ENCODE measurements at places on chromosomes 2 and 18.

GRCh38 chr18:43034683-43035500, 80.6 kb downstream of the RIT2 start:
- DNase-seq: no peak

DNA sequence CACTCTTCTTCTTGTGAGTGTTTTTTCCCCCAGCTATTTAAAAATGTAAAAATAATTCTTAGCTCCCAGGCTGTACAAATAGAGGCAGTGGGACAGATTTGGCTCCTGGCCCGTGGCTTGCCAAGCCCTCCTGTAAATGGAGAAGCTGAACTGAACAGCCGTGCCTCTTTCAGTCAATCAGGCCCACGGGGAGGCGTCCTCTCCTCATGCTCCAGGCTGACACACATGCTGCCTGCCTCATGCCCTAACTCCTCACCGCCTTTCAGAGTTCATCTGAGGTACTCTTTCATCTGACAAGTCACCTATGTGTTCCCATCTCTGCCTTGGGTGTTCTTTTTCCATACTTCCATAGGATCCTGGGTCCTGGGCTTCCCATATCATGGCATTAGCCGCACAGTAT, 58.9 kb downstream of the BMP10 start:
- no peak for DNase-seq

DNA sequence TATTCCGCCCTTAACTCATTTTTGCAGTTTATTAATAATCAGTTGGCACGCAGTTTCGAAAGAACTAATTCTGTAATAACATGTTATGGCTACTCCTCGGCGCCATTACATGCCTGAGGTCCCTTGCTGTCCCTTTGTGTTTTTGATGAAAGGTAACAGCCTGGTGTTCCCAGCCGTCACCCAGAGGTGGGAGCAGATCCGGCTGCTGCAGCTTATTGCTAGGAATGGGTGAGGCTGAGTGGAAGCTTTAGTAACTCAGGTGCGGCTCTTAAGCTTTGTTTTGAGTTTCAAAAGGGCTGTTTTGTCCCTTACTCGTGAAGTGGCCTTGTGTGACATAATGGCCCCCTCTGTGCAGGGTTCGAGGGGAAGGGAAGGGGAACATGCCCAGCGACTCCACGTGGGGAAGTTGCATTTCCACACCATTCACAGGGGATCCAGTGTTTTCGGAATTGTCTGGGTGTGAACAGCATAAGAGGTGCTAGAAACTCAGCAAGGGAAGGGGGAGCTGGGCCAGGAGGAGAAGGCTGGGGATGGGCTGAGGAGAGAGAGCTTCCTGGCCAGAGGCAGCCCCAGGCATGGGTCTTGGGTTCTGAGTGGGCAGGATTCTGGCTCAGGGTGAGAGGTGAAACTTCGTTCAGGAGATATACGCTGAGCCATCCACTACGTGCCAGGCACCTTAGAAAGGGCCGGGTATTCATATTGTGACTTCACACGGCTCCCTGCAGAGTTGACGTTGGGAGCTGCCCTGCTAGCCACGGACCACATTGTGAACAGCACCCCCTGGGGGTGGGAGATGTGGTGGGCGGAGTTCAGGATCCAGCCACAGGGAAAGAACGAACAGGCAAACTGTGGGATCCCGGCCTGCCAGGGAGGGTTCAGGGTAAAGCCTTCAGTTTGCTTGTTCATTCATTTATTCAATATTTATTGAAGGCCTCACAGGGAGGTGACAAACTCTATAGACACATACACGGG, 84.4 kb downstream of the TGOLN2 start:
- no peak for DNase-seq

GRCh38 chr2:45626387-45627221, 15.5 kb upstream of the SRBD1 start:
- DNase-seq: no peak

- no peak for DNase-seq
Measured at GRCh38 chr2:189129971-189130370, 49.6 kb downstream of the COL5A2 start.

DNA sequence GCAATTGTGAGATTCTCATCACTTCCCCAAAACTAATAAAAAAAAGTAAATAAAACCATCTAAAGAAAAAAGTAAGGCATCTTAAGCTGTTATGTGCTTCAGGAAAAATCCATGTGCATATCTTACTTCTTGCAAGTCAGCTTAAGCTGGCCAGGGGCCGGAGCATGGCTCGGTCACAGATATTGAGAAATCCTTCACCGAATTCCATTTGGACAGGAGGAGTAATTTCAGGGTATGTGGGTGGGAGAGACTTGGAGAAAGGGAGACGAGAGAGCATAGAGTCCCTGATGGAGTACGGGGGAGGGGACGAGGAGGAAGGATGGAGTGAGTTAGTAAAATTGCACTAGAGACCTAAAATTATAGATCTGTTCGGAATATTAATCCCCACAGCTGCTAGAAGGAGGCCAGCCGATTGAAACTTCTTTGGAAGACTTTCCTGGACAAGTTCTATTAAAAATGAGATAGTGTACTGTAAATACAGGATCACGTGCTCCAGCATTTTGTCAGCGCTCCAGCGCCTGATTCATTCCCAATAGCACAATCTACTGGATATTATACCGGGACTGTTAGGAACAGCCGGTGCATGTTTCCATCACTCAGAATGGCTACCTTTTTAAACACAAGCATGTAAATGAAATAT, 438.5 kb downstream of the ZNF516 start:
- no peak for DNase-seq

DNA sequence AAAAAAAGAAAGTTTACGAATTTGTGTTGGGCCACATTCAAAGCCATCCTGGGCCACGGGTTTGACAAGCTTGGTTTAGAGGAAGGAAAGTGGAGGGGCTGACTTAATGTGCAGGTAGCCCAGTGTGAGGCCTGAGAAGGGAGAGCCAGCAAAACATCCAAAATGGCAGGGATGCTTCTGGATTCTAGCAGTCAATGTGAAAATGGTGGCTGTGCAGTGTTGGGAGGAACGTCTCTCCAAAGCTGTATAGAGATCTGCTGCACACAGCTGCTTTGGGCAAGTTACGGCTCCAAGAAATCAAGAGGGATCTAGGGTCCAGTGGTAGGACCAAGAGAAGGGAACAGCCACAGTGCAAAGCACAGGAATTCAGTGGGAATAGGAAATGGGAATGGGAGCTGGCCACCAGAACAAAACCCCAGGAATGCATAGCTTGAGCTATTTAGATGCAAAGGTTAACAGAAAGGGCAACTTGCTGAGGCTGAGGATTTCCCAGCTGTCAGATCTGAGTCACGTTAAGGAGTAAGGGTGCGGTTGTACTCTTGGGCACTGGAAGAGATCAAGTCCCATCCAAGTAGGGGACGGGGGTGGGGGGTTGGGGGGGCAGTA, 70.6 kb downstream of the B3GNT2 start:
- no peak for DNase-seq

- DNase-seq: no peak
Measured at GRCh38 chr18:3456686-3457069, 6.7 kb downstream of the TGIF1 start.

DNA sequence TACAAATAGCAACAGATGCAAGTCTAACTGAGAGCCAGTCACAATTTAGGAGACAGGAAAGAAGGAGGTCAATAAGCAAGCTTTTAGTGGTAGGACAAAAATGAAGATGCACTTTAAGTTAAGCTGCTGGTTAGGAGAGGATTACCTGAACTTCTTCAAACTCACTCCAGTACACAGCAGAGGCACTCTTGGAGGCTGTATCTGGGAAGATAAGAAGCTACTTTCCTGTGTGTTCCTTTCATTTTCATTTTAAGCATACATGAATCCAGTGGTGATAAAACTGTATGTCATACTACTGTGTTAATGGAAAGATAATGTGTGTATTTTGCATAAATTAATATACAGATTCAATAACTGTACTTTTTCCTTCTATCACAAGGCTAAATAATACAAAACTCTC, 49.6 kb downstream of the HYCC2 start:
- no peak for DNase-seq

GRCh38 chr2:133418671-133419070, 149.6 kb downstream of the NCKAP5 start:
- DNase-seq: no peak

DNA sequence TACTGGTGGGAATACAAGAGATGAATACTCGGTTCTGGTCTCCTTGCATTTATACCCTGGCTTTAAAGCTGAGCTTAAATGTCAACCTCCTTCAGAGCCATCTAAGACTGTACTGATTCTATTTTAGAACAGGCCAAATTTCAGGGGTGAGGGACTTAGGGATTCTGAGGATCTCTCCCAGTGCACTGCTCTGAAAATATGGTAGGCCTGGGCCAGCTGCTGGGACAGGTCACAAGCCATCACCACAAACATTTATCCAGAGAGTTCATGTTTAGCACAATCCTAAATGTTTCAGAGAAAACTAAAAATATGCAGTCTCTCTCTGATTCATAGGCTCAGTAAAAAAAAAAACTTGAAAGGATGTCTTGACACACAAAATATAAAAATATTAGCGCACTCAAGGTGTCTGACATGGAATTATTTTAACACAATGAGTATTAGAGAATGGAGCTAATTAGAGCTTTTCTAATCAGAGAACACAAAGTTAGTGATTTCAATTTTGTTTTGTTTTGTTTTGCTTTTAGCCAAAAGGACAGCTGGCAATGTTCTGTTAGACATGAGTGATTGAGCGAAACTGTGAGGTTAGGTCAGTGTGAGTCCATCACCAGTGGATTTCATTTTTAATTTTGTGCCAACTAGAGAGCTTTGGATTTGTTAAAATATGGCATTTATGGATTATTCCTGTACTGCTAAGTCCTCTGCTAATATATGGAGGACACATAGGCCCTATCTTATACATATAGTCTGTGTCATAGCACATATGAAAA, 38.8 kb downstream of the MFSD6 start:
- no peak for DNase-seq

DNA sequence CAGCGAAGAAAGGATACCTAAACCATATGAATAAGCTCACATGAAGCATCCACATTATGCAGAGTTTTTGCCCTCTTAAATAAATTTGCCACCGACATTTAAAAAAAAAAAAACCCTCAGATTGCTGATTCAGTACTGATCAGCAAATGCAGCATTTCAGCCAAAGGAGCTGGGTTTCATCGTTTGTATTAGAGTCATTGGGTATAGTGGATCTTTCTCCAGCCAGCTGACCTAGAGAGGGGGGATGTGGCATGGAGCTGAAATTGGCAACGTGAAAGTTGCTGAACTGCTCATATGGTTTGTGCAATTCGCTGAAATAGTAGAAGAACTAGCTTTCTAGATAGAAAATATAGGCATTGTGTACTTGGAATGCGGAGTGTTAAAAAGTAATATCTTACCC, 73.5 kb upstream of the ZNF397 start:
- no peak for DNase-seq

- no peak for DNase-seq
Measured at GRCh38 chr18:78932281-78932680, 47.3 kb upstream of the SALL3 start.

DNA sequence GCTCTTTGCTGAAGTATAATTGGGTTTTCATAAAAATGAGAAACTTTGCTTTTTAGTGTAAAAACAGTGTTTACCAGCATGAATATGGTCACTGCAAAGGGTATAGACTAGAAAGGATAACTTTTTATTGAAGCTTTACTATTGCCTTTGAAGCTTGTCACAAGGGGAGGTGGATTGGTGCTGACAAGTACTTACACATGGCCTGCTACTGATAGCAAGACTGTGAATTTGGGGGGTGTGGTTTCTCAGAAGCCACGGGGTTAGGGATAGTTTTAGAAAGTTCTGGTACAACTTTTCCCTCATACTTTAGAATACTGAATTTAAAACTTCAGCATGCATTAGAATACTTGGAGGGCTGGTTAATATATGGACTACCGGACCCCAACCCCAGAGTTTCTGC, 294.1 kb downstream of the SOCS6 start:
- DNase-seq: no peak

GRCh38 chr2:184890311-184890710, 292.0 kb downstream of the ZNF804A start:
- DNase-seq: no peak

GRCh38 chr18:56987236-56987635, 159.7 kb upstream of the BOD1L2 start:
- no peak for DNase-seq

GRCh38 chr2:21996339-21996738, 872.6 kb downstream of the TDRD15 start:
- DNase-seq: no peak

GRCh38 chr18:49531678-49532153, 30.1 kb upstream of the LIPG start:
- no peak for DNase-seq

- no peak for DNase-seq
Measured at GRCh38 chr2:234806818-234807217, 145.0 kb upstream of the SH3BP4 start.

DNA sequence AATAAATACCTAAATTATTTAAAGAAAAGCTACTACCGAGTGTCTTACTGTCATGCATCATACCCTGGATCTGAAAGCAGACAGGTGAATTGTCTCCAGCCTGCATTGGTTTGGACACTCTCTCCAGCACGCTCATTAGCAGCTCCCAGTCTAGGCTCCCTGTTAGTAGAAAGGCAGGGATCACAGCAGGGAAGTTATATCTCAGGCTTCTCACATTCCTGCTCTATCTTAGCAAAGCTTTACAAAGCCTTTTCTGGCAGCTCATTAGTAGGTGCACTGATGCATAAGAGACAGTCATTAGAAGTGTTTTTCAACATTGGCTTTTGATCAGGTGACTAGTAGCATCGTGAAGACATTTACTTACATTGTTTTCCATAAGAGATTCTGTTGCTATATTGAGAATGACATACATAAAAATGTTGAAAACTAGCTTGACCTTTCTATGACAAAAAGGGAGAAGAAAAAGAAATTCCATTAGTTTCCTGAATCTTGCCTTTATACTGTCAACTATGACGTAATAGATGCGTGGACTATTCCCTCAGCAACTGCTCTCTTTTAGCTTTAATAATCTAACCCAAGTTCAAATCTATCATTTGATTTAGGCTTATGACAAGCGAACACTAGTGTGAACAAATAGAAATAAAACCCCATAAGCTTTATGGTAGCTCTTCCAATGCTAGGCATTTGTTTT, 408.7 kb upstream of the KCNH7 start:
- no peak for DNase-seq

- DNase-seq: no peak
Measured at GRCh38 chr2:38163006-38163405, 87.1 kb upstream of the CYP1B1 start.

GRCh38 chr2:236773206-236773605, 203.6 kb downstream of the ACKR3 start:
- no peak for DNase-seq

- no peak for DNase-seq
Measured at GRCh38 chr2:45882707-45883602, 231.5 kb downstream of the PRKCE start.

DNA sequence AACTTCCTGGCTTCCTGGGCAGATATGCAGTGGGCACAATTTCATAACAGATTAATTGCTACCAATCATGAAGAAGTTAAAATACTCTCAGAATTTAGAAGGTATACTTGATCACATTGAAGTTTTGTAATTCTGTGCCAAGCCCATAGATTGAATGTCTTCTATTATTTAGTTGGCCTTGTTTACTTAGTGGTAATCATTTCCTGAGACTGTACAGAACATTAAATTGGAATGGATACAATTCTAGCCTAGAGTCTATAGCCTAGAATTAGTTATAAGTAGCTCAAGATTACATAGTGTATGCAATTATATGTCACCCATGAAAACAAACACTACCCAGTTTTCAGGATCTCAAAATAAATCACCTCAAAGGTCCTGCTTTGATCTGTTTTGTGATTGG, 615.8 kb downstream of the XIRP2 start:
- DNase-seq: no peak

- DNase-seq: no peak
Measured at GRCh38 chr2:106876699-106877098, 9.3 kb downstream of the ST6GAL2 start.
